ENCODE measurements at places on chromosomes 7 and 10. TPM values are rescaled to one million over a fixed set of nuclear protein-coding genes. Genes with fewer than 3 reads are reported as not detected.
A peak's percentile ranks its signal among the peaks of the same experiment; 100 is the strongest.

- no peak for DNase-seq
Measured at GRCh38 chr10:51004776-51005175, 69.5 kb upstream of the PRKG1 start.

DNA sequence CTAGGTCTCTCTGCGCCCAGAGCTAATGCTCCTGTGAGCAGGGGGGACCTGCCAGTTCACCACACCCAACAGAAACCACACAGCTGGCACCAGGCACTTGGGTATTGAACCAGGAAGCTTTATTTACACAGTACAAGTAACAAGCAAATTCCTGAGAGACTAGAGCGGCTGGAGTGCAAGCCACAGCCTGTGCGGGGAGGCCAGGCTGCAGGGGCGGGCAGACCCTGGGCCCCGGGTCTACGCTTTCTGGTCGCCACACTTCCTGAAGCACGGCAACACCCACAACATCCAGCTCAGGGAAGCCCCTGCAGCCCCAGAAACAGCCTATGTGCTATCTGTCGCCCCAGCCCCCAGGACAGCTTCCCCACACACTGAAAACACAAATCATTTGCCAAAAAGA is 125.0 kb downstream of the FAM53B start:
- peak; percentile 66 for DNase-seq

- no peak for DNase-seq
Measured at GRCh38 chr10:21304198-21304597, 221.3 kb downstream of the SKIDA1 start.

GRCh38 chr7:26006426-26006825 is 145.6 kb upstream of the NFE2L3 start:
- DNase-seq = no peak

Gene SPOCK2
- 103 TPM for polyA plus RNA-seq

Gene SYT15
- polyA plus RNA-seq = 2.1 TPM
